ENCODE measurements at places on chromosomes 1 and 21.

DNA sequence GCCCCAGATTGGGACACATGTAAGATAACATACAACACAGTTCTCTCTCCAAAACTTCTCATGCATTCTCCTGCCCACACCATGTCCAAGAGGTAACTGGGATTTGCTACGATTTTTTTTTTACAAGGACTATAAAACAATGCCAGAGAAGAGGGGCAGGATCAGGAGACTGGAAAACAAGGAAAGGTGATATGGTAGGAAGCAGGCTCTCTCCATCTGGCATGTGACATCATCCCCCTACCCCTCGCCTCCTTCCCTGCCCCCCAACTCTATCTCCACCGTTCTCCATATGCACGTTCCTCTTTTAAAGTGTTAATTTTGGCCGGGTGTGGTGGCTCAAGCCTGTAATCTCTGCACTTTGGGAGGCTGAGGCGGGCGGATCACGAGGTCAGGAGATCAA, 20.7 kb downstream of the OLIG2 start:
- no peak for DNase-seq

DNA sequence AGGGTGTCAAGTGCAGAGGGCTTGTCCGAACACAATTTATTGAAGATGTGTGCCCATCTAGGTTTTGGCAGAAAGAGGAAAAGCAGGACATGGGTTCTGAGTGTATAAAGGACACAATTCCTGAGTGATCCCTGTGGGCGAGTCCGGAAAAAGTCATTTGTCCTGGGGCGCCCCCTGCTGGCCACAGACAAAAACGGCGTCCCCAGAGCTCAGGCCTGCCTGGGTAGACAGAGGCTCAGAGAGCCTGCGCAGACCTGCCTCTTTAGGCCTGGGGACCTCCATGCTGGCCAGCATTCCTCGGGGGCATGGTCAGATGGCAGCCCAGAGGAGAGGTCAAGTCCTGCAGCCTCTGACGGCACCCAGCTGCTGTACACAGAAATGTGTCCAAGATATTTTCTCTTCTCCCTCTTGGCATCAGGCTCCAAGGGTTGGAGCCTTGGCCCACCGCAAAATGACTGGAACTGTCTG, 65.5 kb upstream of the LRP8 start:
- DNase-seq = peak; percentile 79

GRCh38 chr1:29390491-29391361, 154.4 kb downstream of the PTPRU start:
- no peak for DNase-seq

DNA sequence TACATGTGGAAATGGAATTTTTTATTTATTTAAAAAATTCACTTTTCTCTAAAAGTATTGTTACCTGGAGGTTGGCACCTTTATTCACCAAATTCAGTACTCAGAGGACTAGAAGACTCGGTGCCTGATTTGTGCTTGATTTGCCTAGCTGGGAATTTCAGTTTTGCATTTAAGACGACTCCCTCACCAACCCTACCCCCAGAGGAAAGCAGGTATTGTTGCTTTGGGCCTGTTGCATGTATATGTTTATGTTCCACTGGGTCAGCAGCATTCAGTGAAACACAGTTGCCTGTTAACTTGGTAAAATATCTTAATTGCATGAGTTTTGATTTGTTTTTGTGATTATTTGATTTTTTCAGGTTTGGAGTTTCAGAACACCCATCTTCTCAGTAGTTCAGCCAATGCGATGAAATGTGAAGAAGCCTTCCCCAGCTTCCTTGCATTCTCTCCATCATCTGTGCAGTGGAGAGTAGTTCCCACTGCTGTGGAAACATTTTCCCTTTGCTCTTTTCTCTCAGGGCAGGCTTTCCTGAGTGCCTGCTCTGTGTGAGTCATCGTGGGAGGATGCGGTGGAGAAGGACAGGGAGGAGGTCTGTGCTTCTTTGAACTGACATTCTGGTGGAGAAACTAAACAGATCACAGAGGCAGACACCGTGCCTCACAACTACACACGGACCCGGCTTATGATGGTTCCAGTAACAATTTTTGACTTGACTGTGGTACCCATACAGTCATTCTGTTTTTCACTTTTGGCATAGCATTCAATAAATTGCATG, 6.4 kb downstream of the ADARB1 start:
- peak; percentile 38 for DNase-seq

DNA sequence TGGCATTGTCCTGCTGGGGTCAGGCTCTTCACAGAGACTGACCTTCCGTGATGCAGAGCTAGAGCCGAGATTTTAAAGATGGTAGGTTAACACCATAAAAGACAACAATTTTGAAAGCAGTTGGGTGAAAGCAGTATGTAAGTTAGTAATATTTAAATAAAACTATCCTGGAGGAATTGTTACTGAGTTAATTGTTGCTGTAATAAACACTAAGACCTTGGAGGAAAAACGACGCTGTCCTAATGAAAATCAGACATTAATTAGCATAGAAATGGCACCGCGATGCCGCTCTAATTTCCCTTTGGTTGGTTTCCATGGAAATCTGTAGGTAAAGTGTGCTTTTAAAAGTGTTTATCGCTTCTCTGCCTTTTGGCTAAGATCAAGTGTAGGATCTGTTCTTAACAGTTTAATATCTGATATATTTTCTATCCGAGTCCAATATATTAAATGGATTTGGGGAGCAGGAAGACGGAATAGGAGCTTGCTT, 745 bp upstream of the ANP32E start:
- no peak for DNase-seq

DNA sequence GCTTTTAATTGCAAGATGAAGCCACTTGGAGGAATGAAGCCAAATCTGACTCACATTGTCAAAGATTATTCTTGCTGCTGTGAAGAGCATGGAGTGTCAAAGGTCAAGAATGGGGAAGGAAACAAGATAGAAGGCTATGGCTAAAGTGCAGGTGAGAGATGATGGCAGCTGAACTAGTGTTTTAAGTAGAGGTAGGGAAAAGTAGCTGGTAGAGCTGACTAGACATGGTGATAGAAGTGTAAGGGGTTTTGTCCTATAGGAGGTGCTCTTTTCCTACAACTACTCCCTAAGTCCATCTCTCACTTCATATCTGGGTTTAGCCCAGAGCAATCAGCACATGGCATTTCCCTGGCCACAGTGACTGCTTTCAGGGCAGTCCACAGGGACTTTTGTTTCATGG, 11.8 kb downstream of the UBE2T start:
- DNase-seq = no peak

GRCh38 chr1:93296555-93297154, 49.1 kb upstream of the DR1 start:
- no peak for DNase-seq

GRCh38 chr1:52786148-52786547, 56.4 kb upstream of the ZYG11A start:
- DNase-seq = no peak

DNA sequence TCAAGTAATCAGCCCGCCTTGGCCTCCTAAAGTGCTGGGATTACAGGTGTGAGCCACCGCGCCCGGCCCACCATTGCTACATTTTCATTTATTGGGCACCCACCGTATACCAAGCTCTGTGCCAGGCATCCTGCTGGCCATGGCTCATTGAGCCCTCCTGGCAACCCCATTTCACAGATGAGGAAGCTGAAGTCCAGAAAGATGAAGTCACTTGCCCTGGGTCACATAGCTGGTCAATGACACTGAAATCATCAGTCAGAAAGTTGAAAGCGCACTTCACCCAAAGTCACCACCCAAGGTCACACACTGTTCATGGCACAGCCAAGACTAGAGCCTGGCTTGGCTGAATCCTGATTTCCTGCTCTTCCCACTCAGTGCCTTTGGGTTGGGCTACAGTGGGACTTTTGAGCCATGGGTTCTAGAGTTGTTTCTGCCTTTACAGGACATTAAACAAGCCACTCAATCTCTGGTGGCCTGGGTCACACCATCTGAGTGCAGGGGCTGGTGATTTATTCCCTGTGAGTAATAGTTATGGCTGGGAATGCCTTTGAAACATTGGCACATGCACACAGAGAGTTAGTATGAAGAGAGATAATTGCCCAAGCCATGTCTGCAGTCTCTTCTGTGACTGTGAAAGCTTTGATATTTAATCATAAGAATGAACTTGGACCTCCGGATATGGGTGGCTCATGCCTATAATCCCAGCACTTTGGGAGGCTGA, 16.0 kb upstream of the ARHGEF10L start:
- no peak for DNase-seq

GRCh38 chr1:60636946-60637345, 445.4 kb upstream of the NFIA start:
- DNase-seq = no peak

GRCh38 chr1:213983493-213984386, 4.0 kb upstream of the PROX1 start:
- DNase-seq = no peak

DNA sequence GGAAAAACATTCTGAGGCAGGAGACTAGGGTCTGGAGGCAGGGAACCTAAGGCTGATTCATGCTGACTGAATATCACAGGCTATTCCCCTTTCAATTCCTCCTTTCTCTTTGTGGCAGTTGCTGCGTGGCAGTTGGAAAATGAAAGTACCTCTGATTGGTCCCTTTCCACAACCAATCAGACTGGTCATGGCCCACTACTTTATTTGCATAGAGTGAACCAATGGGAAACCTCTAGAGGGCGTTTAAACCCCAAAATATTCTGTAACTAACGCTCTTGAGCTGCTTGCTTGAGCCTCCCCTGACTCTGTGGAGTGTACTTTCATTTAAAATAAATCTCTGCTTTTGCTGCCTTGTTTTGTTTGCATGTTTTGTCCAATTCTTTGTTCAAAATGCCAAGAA, 27.7 kb upstream of the VN1R5 start:
- no peak for DNase-seq

DNA sequence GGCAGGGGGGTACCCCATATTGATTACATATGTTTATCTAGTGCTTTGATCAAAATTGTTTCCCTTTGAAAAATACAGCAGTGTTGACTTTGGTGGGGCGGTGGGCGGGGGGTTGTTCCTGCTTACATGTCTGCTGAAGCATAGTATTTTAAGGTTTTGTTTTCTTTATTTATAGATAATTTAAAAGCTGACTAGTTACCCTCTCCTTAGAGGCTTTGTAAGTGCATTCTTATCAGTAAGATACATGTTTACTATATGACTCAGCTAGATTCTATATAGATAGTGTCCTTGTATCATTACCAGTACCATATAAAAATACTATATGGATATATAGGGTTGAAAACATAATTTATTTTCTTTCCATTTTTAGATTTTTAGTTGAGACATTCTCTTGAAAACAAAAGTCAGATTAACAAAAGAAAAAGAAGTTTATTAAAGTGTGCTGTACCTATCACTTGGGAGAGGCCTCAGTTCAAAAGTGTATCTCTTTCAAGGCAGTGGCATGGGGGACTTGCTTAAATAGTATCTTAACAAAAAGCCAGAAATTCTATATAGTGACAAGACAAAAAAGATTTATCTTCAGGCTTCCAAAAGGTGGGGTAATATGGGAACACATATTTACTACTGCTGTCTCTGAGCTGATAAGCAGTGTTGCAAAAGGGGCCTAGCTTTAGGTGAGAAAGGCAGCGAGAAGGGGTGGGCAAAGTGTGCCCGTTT, 79.0 kb downstream of the HS2ST1 start:
- DNase-seq = no peak

GRCh38 chr1:63807046-63807445, 33.2 kb downstream of the ROR1 start:
- DNase-seq = no peak

- DNase-seq = no peak
Observed at GRCh38 chr1:248906753-248907661, 972 bp downstream of the PGBD2 start.

GRCh38 chr1:68954841-68955240, 458.0 kb upstream of the DEPDC1 start:
- no peak for DNase-seq

DNA sequence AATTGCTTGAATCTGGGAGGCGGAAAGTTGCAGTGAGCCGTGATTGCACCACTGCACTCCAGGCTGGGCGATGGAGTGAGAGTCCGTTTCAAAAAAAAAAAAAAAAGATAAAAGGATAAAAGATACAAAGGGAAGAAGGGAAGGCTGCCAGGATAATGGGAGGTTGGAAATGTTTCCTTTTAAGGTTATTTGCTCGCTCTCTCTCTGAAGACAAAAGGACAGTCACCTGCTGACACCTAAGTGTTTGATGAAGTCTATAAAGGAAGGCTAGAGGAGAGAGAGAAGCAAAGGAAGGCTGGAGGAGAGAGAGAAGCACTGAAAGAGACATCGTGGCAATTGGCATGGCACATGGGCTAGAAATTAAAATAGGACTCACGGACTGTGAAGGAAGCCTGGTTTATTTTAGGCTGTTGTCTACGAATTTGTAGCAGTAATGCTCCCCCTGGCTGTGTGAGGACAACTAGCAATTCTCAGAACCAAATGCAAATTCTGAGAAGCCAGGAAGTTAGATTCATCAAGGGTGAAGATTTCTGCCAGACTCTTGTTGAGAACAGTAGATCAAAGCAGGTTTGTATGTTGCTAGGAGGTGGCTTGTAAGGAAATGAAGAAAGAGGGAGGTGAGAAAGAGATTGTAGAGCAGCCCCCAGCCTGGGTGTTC, 154.2 kb downstream of the ZP4 start:
- no peak for DNase-seq

DNA sequence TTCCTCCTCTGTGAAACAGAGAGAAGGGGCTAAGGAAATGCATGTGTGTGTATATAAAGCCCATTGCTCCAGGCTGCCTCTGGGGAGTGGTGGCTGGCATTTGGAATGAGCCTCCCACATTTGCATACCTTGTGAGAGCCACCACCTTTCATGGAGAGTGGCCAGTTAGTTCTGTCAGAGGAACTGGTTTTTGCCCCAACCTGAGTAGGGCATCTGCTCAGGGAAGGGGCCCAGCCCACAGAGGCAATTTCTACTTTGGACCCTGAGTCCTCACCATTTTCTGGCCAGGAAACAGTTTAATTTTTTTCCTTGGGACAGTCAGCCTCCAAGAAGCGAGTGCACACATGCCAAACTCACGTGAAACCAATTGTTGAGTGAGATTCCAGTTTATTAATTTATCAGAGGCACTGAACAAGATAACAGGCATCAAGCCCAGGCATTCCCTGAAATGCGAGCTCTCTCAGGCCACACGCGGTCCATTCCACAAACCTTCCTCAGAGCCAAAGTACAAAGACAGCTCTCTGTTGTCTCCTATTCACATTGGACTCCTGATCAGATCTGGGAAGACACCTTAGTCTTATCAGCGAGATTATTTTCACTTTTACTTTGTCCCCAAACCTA, 1.0 kb upstream of the SLC6A9 start:
- no peak for DNase-seq

GRCh38 chr21:41112740-41113692, 54.9 kb upstream of the BACE2 start:
- DNase-seq = no peak

DNA sequence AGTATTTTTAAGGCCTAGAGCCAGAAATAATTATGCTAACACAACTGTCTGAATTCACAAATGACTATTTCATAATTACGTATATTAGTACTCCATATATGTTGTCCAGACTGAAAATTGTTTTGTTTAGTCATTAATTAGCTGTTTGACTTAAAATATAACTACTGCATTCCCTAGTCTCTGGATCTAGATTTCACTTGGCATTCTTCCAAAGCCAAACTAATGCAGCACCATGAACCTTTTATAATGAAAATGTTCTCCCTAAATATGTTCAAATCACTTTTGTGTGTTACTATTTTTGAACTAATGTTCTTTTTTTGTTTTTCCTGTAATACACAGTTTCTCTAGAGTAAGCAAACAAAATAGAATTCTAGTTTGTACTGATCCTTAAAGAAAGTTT, 46.1 kb downstream of the CAMTA1 start:
- DNase-seq = no peak

Measured in activated naive CD8-positive, alpha-beta T cell treated with anti-CD3 and anti-CD28 coated beads, Interleukin-2, amount 50 U/mL, for 24 hours (primary cell).